ENCODE measurements at places on chromosomes 7 and 10.

DNA sequence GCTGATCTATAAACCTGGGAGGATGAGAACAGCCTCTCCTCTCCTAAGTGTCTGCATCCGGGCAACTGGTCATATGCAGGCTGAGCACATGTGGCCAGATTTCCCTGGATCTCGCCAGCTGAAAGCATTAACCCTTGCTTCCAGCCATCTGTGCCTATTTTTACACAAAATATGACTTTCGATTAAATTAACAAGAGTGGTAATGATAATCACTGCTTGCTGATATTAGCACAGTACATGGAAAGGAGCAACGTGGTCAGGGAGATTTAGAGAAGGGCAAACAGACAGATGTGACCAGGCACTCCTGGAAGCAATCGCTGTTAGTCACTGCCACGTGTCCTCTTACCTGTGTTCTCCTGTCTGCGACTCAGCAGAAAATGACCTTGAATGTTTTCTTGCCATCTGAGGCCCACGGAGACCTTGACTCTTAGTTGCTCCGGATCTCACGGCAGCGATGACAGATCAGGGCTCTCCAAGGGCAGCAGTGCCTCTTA, 59.5 kb upstream of the NPTX2 start:
- no peak for DNase-seq

GRCh38 chr7:20595971-20596370, 19.5 kb upstream of the ABCB5 start:
- no peak for DNase-seq

DNA sequence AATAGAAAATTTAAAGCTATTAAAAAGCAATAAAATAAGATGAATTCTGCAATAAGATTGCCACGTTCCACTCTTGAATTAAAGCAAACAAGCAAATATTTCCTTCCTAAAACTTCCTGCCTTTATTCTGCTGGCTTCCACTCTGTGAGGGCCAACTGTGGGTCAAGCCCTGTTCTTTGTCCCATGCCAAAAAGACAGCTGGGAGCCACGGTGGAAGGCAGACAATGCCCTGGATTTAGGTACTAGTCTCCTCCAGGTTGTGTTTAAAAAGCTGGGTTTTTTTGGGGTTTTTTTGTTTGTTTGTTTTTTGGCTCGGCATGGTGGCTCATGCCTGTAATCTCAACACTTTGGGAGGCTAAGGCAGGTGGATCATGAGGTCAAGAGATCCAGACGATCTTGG, 39.1 kb downstream of the LRRTM3 start:
- DNase-seq = no peak

DNA sequence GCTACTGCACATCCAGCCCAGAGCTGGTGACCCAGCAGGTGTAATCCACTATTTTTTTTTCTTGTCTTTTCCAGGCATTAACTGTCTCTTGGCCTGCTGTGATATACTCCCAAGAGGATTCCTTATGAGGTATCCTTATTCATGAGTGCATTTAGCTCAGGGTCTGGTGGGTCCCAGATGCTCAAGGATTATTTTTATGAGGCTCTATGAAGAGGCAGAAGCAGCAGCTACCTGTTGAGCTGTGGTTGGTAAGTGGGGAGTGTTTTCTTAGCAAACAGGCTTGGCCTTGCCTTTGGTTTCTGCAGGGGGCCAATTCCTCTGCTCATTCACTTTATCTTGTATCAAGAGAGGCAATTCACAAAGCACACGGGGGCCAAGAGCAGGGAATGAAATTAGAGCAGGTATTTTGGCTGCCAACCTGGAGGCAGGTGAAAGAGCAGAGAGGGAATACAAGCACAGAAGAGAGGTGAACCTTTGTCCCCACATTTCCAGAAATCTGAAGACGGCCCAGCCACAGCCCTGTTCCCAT, 221.6 kb downstream of the TMEM178B start:
- DNase-seq = no peak

DNA sequence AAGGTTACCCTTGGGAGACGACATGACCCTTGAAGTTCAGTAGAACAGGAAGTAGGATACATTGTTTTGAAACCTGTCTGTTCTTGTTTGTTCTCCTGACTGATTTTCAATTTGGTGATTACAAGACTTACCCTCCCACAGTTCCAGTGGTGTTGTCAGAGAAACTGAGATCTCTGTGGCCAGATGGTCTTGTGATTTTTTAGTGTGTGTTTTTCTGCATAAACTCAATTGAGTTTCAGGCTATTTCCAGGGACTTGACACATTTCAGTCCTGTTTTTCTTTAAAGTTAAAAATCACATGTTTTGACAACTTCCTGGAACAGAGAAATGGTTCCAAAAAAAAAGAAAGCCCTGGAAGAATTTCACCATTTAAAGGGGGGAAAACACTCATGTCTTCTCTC, 22.3 kb downstream of the PIK3CG start:
- DNase-seq = no peak

DNA sequence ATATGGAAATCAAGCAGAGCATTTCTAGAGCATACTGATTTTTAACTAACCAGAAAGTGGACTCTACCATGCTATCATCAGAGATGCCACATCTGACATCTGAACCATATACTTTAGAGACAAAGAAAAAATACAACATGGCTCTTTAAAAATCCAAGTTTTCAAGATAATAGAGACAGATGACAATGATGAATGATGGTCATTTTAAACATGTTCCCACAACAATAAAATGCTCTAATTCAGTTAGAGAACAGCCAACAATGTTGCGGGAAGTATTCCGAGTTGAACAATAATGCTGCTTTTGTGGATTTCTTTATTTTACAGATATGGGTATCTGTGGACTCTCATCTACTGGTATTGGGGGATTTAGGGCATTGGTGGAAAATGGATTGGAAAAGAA, 52.8 kb downstream of the PRTFDC1 start:
- no peak for DNase-seq

DNA sequence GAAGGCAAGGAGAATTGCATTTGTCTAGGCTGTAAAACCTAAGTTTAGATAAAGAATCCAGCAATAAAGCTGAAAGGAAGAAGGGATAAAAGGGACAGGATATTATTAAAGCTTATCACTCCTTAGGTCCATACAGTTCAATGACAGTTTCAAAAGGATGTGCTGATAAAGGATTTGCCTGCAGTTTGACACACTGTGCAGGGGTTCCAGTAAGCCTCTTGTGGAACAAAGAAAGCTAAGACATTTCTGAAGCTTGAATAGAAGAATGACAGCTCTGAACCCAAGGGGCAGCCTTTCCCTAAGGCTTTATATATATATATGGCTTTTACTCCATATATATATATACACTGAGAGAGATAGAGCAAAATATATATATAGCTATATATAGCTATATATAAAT, 276.8 kb upstream of the GRM3 start:
- DNase-seq = no peak

Data from CD4-positive, alpha-beta T cell treated with Interleukin-12 subunit alpha and Interleukin-12 subunit beta, for 1 hour (primary cell).